Fibroblast of lung (primary cell): ENCODE measurements at places on chromosomes 3 and 15. TPM values are rescaled to one million over a fixed set of nuclear protein-coding genes. Genes with fewer than 3 reads are reported as not detected.

The ALS2CL gene
- 0.46 and 4.4 TPM in 2 replicates for polyA plus RNA-seq

The CHRM5 gene
- 0.01 and 0.03 TPM in 2 replicates for polyA plus RNA-seq

The CLDN16 gene
- 0.08 and 0.10 TPM in 2 replicates for polyA plus RNA-seq

The CLEC3B gene
- 49.2 and 87.2 TPM in 2 replicates for polyA plus RNA-seq

The SOX14 gene
- not detected in 2 replicates for polyA plus RNA-seq

The RASA2 gene
- polyA plus RNA-seq = 8.4 and 10.0 TPM in 2 replicates

The POC1A gene
- polyA plus RNA-seq = 3.8 and 13.1 TPM in 2 replicates

GRCh38 chr3:39540162-39540921, 72.9 kb downstream of the MOBP start:
- no peak for DNase-seq

- DNase-seq = no peak
Observed at GRCh38 chr3:106577241-106577640, 708.4 kb upstream of the CBLB start.

DNA sequence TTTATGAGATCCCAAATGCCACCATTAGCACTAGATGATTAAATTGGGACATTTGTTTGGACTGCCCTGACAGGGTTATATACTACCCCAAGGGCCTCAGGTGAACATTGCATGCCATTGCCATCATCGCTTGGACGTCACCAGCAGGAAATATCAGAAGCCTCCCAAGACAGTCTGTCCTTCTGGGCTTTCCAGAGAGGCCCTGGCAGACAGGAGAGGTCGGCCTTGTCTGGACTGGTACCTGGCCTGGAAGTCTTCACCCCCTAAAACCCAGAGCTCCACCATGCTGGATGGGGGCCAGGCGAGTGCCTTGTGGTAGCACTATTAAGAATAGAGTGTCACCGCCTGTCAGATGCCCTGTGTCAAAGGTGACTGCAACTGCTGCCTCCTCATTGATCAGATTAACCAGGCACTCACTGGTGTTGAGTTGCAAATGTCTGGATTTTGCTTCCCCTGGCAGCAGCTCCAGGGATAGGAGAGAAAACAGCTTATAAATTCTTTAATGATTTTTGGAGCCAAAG, 324.1 kb upstream of the RASGRP1 start:
- DNase-seq = no peak

DNA sequence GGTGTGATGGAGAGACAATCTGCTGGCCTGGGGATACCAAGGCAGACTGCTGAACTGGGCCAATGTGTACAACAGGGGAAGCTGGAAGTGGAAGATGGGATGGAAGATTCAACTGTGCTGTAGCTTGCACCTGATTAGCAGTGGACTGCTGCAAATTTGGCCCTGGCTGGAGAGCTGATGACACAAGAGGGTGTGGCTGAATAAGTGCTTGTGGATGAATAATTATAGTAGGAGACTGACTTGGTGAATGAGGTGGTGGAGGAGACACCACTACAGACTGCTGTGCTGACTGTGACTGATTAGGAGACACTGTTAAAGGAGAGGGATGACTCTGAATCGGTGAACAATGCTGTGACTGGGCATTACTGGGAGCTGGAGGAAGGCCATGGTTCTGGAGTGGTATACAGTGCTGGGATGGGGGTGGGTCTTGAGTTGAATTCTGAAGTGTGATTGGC, 52.5 kb downstream of the PHC3 start:
- DNase-seq = peak; percentile 42

DNA sequence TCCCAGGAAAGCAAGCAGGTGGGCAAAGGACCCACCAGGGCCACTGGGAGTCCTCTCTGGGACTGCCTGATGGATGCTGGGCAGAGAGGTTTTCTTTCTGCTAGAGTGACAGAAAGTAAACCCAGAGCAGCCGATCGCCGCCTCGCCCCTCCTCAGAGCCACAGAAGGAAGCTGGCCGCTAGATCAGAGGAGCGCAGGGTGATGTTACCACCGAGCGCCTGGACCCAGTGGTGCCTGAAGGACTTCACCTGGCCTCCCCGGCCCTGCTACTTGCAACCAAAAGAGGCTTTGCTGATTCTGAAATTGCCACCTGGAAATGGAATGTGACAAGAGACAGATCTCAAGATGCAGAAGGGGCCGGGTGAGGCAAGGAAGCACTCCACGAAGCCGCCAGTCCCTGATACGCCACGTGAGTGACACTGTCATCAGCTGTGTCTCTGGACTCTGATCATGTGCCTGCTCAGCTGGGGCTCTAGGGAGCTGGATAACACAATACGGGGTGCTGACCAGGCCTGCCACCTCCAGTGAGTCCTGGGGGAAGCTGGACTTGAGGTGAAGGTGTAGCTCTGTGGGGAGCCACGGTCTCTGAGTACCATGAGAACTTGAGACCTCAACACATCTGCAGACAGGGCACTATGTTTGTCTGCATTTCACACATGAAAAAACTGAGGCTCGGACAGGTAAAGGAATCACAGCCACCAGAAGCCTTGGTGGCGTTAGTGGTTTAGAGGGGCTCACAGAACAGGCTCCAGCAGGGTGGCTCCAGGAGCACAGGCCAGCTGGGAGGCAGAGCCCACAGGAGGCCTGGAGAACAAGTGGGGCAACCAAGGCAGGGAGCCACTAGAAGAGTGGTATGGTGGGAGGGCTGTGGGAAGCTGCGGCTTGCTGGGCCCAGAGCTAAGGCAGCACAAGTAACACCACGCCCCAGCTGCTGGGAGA, 137.9 kb upstream of the PRR20G start:
- DNase-seq = no peak

GRCh38 chr3:28286595-28286994, 45.2 kb downstream of the CMC1 start:
- DNase-seq = peak; percentile 30

GRCh38 chr3:71997066-71997653, 212.2 kb upstream of the PROK2 start:
- no peak for DNase-seq

- no peak for DNase-seq
Observed at GRCh38 chr3:72855001-72855400, 6.8 kb upstream of the SHQ1 start.
